Stimulated activated CD4-positive, alpha-beta T cell treated with anti-CD3 and anti-CD28 coated beads, Interleukin-2, amount 100 ng/mL, for 4 hours (primary cell): ENCODE measurements at places on chromosomes 7 and 10.

DNA sequence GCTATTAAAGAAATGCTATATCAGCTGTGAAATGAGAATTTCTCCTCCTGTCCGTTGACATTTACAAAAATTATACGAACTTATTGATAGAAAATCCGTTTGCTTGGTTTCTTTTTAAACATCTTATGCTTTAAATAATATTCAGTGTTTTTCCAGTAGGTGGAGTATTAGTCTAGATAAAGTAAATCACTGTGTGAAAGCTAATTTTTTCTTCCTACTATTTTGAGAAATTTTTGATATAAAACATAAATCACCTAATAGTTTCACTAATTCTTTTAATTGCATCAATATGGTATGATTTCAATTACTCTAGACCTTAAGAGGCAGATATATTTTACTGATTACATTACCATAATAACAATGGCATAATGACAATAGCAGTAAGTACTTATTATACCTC is 335.2 kb upstream of the C7orf33 start:
- DNase-seq: no peak

DNA sequence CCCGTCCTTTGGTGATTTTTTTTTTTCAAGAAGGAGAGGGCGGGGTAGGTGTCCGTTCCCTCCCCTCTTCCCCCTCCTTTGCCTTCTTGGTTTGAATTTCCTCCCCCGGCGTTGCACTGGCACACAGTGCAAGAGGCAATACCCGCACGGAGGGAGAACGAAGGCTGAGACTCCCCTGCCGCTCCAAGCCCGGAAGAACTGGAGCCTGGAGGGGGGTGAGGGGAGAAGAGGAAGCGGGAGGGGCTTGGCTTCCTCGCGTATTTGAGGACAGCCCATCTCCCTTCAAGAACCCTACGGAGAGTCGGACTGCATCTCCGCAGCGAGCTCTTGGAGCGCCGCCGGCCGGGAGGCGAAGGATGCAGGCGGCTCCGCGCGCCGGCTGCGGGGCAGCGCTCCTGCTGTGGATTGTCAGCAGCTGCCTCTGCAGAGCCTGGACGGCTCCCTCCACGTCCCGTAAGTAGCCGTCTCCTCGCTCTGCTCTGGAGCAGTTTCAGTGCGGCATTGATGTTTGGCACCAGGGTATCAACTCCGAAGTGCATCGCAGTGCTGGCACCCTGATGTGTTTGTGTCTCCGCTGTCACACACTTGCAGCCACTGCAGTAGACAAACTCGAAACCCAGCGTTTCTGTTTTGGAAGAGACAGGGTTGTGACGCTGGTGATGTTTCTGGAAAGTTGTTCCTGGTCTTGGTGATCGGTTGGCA is at the start of gene CNTNAP2:
CNTNAP2 (plus strand) TSS at position 281 of the 702 bp plus-strand sequence; CDS start at position 357, 76 bp downstream.
- no peak for DNase-seq

DNA sequence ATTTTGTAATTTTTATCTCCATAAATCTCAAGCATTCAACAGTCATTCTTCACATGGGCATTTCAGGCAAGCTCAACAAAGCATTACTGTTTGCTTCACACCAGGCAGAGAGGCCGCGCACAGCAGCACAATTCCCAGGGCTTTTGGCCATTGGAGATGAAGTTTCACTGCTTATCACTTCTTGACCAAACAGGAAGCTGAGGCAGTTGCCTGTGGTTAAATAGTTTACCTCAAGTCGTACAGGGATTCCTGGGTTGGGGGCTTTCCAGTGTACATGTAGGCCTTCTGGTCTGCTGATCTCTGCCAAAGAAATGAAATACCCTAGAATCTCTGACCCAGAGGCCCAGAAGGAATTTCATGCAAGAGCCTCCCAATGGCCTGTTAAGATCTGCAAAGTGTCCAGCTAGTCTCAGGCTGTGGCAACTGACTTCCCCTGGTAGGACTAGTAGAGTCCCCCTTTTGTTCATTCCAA is 11.2 kb upstream of the PRDX3 start:
- DNase-seq: no peak

GRCh38 chr7:79531116-79531515 is 77.6 kb upstream of the MAGI2 start:
- DNase-seq: no peak

DNA sequence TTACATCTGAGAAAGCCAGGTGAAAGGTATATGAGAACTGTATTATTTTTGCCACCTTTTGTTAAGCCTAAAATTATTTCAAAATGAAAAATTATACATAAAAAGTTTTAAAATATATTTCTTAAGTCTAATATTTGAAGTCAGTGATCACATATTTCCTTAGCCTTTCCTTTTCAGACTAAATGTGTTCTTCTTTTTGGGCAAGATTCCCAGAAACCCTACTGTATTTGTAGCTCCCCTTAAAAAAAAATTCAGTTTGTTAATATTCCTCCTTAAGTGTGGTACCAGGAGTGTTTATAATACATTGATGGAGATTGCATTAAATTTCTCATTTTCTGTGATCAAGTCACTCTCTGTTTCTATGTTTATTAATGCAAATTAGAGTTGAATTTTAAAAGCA is 22.8 kb downstream of the DNAJC1 start:
- no peak for DNase-seq

DNA sequence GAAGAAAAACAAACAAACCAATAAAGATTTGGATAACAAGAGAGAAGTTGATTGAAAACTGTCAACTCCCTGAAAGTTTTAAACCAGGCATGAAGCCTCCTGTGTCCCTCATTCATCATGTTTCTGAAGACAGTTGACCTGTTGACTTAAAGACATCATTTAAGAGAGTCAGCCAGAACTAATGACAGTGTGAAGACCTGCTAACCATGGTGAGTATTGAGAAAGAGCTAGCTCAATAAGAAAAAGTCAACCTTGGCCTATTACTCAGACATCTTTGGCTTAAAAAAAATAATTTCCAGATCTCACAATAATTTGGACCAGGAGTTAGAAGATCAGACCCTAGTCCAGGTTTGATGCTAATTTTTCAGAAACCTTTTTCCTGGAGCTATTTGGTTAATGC is 45.3 kb upstream of the ANKRD1 start:
- DNase-seq: no peak

- DNase-seq: no peak
These were observed 117.2 kb upstream of the EFCAB10 start for GRCh38 chr7:105698531-105698930.

DNA sequence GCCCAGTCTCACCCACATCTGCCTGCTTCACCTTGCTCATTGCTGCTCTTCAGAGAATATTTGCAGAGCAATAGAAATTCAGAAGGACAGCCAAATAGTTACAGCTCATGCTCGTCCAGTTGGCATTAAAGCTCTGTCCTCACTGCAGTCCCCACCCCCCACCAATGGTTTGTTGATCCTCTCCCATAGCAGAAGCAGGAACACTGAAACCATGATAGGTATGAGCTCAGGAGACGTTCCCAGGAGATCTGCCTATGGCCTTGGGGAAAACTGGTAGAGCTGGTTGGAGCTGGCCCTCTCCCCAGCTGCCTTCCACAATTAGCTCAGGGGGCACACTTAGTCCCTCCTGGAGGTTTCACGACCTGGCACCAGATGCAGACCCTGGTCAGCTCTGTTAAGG is 68.6 kb upstream of the KMT2C start:
- DNase-seq: no peak
